ENCODE measurements at places on chromosomes 2 and 18. TPM values are rescaled to one million over a fixed set of nuclear protein-coding genes. Genes with fewer than 3 reads are reported as not detected.

LYG1 gene
- total RNA-seq: 0.12 TPM

GAL3ST2 gene
- total RNA-seq: not detected

SERPINB4 gene
- total RNA-seq: not detected

TUBB8B gene
- not detected for total RNA-seq

Data from H4 (cell line).